ENCODE measurements at places on chromosomes 7 and 10. TPM values are rescaled to one million over a fixed set of nuclear protein-coding genes. Genes with fewer than 3 reads are reported as not detected.

DNA sequence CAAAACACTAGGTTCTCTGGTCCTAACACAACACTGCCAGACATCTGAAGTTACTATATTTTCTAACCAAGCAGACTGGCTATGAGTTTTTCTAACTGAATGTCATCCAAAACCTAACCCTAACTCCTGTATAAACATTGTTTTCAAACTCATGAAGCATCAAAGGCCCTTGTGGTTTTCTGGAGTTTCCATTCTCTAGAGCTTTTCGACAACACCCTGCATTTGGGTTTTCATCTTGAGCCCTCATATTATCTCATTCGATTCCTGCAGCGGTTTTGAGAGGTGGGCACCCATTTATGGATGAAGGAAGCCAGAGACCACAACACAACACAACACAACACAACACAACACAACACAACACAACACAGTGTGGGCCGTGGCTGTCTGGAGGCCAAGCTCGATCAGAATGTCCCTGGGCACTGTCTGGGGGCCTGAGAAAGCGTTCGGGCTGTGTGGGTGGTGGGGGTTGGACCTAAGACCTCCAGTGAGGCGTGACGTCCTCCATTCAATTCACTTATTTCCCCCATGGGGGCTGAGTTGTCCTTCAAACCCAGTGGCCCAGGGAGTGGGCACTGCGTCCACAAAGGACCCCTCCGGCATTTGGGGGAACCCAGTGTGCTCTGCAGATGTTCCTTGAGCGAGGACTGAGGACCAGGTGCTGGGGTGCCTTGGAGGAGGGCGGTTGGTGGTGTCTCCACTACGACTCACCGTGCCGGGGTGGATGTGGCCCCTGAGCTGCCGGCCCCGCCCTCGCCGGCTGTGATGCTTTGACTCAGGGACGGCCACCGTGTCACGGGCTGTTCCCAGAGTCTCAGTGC lies 490.4 kb downstream of the DNAJB6 start:
- DNase-seq = peak; percentile 42

DNA sequence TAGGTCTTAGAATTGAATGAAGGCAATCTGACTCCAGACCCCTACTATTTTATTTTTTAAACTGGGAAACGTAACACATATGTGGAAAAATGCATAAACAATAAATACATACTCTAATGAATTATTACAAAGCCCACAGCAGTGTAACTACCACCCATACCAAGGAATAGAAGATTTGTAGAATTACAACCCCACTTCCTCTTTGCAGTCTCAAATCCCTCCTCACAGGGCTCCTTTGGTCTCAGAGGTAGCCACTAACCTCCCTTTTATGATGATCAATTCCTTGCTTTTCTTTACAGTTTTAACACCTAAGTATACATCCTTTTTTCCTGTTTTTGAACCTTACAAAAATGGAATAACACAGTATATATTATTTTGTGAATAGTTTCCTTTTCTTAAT lies 6.7 kb upstream of the CCDC126 start:
- DNase-seq = no peak

- DNase-seq = no peak
These were observed 47.7 kb downstream of the VIPR2 start for GRCh38 chr7:159096736-159097581.

EGR2 gene
- total RNA-seq = 76.7 TPM

PYROXD2 gene
- total RNA-seq = 6.7 TPM

ANKRD30A gene
- not detected for total RNA-seq

ENTPD7 gene
- total RNA-seq = 4.1 TPM

DNA sequence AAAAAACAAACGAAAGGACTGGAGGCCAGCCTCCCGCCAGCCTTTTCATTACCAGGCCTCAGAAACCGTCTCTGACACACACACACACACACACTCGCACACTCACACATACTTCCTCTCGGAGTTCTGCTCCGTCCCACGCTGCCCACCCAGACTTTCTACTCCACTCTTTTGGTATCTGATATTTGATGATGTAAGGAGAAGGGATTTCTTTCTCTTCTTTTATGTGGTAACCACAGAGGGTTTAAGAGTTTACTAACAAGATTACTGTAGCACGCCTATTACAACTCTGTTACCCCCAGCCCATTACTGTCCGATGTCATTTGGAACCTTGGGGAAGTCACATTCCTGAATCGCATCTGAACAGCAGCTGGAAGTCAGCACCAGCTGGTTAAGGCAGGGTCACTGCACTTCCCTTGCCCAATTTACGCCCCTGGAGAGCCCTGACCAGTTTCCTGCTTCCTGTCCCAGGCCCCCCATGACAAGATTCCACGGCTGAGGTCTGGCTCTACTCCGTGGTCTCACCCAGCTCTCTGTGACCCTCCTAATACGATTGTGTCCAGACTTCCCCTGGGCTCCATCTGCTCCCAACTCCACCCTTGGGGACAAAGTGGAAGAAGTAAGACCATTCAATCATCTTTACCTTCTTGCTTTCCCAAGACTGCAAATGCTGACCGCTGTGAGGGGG lies 1.1 kb downstream of the DENND2A start:
- DNase-seq = no peak

- no peak for DNase-seq
These were observed 42.9 kb upstream of the TRIM24 start for GRCh38 chr7:138417078-138417700.

DNA sequence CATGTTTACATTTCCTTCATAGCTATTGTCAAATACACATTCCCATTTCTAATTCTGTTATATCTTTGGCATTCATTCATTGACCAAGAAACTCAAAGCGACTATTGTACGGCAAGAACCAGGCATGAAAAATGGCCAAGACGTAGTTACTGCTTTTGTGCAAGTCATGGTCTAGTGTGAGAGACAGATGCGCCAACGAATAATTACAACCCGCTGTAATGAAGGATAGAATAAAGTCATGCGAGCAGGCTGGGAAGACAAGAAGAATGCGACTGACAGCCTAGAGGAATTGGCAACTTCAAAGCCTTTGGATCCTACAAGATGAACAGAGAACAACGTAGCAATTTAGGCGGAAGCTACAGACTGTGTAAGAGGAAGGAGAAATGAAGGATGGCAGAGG lies 221.2 kb downstream of the CALN1 start:
- DNase-seq = no peak
